ENCODE measurements at places on chromosomes 1 and 21.

DNA sequence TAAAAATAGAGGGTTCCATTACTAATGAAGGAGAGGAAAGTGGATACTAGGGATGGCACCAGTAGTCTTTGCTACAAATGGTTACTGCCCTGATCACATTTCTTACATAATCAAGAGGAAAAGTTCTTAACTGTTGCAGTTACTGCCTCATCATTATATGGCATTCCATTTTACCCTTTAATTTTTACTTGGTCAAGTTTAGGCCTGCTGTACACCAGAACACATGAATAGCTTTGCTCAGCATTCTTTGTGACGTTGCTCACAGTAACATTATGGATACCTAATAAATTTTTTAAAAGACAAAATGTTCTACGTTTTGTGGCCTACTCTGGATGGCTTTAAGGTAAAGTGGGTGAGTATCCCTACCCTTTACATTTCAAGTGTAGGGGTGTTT lies 38.6 kb upstream of the CR1L start:
- DNase-seq: no peak

DNA sequence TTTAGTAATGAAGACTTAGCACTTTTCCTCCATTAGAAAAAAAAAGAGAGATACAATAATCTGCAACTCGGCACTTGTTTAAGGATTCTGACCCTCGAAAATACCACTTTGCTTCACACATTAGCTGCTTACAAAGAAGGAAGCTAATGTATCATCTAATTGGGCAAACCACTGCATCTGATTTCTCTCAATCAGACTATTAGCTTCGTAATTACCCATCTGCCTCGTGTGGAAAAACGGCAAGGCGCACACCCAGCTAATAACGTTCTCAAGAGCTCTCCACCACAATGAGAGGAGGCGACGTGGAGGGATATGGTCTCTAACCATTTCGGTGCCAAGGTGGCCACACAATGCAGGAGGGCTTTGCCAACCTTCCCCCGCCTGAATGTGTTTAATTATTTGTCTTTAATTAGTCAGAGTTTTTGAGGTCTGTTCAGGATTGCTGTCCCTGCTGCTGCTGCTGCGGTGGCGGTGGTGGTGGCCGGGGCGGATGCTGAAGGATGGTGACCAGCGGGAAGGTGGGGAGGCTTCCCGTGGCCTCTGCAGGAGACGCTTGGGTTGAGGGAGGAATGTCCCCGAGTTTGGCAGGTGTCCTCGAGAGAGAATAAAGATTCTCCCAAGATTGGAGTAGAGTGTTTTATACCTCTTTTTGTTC lies 374.5 kb downstream of the RPS6KC1 start:
- DNase-seq: no peak

DNA sequence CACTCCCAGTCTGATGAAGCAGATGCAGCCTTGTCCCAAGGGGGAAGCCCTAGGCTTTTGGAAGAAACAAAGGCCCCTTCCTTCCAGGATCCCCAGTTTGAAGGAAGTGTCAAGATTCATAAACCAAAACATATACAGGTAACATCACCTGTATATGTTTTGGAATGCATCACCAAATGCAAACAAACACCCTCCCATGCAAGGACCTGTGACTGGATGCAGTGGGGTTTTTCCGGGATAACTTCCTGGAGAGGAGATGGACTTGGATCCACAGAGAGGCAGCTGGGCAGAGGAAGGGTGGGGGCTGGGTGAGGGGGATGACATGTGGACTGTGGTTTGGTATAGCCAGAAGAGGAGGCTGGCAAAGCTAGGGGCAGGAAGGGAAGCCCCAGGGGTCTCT lies 1.5 kb upstream of the PLA2G2F start:
- DNase-seq: no peak

GRCh38 chr1:3433076-3433475 lies 21.4 kb upstream of the ARHGEF16 start:
- DNase-seq: no peak

DNA sequence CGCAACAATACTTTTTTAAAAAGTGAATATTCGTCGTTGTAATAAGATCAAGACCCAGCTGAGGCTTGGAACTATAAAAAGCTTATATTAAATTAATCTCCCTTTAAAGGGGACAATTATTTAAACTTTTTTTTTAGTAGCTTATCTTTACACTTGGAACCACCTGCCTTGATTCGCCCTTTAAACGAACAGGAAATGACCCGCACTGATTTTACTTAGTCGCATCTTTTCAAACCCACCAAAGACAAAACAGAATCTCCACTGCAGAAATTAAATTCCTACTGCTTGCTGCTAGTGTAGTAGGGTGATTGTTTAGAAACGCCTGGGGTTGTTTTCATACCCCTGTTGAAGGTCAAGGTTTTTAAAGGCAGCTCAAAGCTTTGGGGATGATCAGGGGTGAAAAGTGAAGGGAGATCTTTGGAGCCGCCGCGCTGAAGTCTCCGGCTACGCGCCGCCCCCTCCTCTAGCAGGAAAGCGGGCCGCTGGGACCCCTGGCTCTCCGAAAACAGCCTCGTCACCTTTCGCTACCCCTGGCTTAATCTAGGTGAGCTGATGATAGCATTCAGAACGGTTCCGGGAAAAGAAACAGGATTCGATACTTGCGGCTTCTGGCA lies 163.4 kb downstream of the RUNX1 start:
- peak; percentile 47 for DNase-seq

DNA sequence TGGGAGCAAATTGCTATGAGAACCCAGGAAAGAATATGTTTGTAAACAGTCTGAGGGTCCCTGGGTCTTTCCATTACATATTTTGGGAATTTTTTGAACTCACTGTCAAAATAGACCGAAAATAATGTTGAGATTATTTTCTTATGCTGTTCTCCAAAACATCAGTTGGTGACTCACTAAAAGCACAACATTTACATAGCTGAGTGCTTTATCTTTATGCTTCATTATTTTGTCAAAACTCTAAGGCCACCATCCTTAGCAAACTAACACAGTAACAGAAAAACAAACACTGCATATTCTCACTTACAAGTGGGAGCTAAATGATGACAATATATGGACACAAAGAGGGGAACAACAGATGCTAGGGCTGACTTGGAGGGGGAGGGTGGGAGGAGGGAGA lies 459.3 kb downstream of the ADGRL2 start:
- peak; percentile 65 for DNase-seq

All from endothelial cell of umbilical vein (primary cell).